ENCODE measurements at places on chromosomes 12 and 14.

DNA sequence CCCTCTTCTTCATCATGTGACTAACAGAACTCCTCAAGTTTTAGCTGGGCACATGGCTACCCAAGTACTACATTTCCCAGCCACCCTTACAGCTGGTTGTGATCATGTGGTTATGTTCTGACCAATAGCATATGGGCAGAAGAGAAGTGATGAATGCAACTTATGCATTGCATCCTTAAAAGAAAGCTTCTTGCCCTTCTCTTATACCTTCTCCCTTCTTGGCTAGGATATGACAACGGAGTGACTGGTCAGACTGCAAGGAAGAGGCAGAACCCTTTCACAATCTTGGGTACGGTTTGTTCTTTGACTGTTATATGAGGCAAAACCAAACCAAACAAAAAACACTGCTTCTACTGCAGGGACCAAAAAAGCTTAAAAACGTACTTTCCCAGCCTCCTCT, 66.5 kb upstream of the MAX start:
- DNase-seq: no peak

DNA sequence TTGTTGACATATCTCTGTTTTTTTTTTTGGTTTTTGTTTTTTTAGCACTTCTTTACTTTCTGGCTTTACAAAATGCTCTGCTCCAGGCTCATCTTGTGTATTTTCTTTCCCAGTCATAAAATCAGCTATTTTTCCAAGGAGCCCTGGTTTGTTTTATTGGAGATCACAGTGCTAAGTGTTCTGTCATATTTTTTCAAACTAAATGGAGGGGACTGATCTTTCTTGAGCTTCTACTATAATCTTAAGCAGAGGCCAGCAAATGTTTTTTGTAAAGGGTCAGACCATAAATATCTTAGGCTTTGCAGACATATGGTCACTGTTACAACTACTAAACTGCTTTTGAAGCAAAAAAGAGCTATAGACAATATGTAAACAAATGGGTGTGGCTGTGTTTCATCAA, 30.6 kb upstream of the LIN7A start:
- no peak for DNase-seq

DNA sequence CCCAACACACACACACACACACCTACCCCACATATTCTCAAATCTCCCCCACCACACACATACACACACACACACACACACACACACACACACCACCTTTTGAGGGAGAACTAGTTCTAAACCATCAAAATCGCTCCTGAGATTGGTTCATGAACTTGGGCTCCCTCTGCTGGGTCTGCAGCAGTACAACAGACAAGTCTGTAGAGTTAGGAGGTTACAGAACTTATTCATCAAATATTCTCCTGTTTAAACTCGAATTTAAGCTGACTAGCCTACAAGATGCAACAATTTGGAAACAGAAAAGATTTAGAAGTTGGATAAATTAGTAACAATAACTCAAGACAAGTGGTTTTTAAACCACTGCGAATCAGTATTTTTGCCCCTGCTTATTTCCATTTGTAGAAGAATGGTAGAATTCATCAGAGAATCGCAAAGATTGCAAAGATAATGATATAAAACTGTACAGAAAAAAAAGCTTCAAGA, 136.4 kb upstream of the USP15 start:
- DNase-seq: peak; percentile 5

- no peak for DNase-seq
Measured at GRCh38 chr12:130563323-130563722, 152.8 kb downstream of the RIMBP2 start.

GRCh38 chr12:12236896-12237295, 29.9 kb downstream of the LRP6 start:
- no peak for DNase-seq

- DNase-seq: no peak
Measured at GRCh38 chr12:111102102-111102739, 181.8 kb upstream of the MYL2 start.

DNA sequence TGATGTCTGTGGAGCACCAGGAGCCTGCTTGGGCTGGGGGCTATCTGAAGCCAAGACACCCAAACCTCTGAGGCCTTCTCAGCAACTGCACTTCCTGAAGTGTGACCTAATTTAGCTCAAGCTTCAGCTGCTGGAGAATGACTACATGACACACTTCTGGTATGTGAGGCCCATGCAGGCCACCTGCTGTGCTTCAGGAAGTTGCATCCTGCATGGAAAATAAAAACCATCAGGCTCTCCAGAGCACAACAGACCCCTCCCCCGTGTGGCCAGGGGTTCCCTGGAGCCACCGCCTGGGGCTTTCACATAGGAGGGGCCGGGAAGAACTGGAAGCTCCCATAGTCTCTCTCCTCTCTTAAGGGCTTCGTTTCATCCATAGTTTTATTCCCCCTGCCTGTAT, 217.7 kb downstream of the SLC15A4 start:
- DNase-seq: no peak

DNA sequence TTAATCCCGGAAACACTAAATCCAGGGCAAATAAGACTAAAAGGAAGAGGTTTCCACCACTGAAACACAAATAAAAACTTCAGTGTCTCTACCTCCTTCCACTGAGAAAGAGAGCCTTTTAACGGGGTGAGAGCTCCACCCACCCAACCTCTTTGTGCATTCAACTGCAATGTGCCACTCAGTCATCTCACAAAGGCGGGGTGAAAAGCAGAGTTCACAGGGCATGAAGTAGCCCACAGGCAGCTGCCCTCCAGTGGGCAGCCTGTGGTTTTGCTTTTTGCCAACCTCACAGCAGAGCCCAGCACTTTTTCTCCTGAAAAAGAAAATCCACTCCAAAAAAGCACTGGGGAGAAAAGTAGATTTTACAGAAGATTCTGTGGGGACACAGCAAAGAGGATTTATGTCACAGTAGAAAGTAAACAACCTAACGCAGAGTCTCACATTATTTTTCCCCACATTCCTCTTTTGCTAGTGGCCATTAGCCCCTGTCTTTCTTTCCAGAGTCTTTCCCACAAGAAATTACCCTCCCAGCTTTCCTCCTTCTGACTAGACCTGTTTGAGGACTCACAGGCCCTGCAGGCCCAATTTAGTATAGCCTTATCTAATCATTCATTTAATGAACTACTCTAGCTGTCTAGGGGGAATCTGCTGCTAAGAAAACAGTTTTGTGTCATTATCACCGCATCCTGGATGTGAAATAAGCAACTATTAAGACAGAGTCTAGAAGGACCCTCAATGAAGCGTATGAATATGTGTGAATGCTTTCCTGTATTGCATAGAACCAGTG, 753.8 kb upstream of the FOXG1 start:
- no peak for DNase-seq

GRCh38 chr12:87127272-87127671, 871.1 kb upstream of the MGAT4C start:
- DNase-seq: no peak

- DNase-seq: no peak
Measured at GRCh38 chr12:104498211-104498801, 41.6 kb downstream of the CHST11 start.

DNA sequence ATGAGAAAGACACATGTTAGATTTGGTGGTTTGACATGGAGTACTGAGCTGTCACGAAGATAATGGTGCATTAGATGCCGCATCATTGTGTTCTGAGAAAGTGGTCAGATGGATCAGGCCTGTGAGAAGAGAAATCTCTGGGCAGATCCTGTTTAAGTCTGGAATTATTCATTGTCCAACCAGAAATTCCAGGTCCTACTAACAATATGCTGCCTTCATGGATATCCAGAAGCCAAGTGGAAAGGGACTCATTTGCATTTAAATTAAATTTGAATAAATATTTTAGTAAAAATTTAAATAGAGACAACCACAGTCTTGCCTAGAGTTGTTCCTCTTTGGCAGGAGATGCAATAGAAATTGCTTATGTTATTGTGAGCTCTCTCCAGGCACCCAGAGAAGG, 330.5 kb upstream of the TMEM132C start:
- DNase-seq: no peak

DNA sequence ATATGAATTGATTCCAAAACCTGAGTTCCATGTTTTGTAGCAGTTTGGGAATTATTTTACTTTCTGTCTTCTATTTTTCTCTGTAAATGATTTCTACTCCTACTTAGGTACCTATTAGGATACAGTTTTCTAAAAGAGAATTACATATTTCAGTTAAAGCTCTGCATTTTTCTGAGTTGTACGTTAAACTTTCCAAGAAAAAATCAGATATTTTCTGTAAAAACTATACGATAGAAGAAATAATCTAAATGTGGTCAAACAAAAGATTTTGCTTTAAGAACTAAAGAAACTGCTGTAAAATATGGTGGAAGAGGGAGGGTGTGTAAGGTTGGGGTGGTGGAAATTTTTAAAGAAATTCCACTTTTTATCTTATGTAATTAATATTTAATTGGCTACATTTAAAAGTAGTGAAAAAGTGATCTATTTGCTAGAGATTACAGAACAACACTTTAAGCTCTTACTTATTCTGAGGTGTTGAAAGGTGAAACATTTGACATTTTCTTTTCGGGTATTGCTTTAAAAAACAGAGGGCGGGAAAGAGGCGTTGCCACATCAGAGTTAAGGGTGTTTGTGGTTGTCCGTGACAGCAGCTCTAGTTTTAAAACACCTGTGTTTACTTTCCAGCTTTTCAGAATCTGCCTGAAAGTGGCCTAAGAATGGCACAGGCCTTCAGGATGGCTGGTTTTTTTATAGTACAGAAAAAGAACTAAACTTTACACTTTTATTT, 187.3 kb downstream of the MIPOL1 start:
- DNase-seq: no peak

- DNase-seq: no peak
Measured at GRCh38 chr14:22271838-22272799, 316.9 kb downstream of the DAD1 start.

GRCh38 chr12:46209914-46210872, 58.6 kb downstream of the SLC38A1 start:
- no peak for DNase-seq

DNA sequence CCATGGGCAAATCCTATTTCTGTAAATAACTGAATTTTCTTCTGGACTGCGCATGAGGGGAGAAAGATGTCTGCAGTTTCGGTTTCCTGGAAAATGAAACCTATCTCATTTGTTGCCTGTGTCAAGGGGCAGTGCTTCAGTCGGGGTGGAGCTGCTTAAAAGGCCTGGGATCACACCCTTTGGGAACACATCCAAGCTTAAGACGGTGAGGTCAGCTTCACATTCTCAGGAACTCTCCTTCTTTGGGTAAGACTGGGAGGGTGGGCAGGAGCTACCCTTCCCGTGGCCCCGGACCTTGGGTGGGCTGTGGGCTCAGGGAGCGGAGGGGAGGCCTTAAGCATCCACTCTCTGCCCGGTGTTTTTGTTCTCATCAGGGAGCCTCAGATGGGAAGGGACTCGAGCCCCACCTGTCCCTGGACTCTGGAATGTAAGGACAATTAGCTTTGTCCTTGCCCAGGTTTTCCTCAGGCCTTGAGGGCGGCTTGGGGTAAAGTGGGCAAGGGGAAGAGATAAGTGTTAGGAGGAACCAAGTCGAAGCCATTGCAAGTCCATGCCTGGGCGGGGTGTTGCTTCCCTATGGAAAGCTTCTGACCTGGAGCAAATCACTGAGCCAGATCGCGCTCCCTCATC, at the start of gene IFI27:
Gene IFI27, plus strand, starts transcription at position 185 of the 630 bp plus-strand sequence.
- DNase-seq: no peak

DNA sequence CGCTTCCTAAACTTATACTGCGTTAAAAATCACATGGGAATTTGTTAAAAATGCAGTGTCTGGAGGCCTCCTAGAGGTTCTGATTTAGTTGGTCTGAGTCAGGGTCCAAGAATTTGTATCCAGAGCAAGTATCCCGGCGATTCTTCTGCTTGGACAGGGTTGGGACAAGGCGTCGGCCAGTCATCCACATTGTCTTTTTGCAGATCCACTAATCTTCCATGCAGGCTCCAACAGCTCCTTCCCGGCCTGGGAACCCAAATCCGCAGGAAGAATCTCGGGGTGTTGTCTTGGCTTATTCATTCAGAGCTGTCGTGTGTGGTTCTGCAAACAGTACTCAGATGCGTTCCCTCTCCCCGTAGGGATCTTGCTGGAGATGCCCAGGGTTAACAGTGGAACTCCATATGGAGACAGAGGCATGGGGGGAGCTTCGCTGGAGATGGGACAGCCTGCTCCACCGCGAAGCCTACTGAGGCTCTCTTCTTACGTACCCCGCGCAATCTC, 25.3 kb downstream of the GPRC5D start:
- no peak for DNase-seq

DNA sequence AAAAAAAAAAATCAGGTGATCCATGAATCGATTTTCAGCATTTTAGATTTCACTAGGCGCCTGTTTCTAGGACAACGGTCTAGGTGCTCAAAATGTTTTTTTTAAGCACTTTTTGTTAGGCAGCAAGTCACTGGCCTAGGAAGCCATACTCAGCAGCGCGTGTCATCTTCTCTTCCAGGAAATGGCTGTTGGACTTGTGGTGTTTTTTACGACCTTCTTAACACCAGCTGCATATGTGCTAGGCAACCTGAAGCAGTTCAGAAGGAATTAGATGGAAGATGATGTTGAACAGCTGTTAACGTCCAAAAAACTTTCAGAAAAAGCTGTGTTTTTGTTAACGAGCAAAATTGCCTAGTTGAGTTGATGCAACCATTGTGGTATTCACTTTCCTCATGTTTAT, 868 bp downstream of the COX8C start:
- no peak for DNase-seq

- no peak for DNase-seq
Measured at GRCh38 chr12:121837680-121838079, 21.0 kb downstream of the HPD start.

- DNase-seq: peak; percentile 63
Measured at GRCh38 chr12:115354007-115354890, 670.3 kb upstream of the TBX3 start.

DNA sequence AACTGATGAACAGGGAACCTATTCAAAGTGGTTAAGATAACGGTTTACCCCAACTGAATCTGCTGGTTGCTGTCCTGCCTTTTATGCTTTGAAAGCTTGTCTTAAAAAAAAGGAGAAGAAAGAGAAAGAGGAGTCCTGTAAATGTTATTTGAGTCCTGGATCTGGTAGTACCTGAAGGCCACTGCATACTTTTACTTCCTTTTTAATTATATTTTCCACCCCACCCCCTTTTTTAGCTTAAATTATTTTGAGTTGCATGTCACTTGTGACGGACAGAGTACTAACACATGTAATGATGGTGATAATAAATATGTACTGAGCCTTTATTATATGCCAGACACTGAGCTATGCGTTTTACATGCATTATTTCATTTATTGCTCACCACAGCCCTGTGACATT, 2.5 kb upstream of the AMIGO2 start:
- no peak for DNase-seq

- peak; percentile 57 for DNase-seq
Measured at GRCh38 chr12:7189398-7190267, at the start of gene PEX5. Gene PEX5 (plus strand): TSS chr12:7189686. CDS start chr12:7190378, 692 bp downstream.

GRCh38 chr12:3229577-3229976, 152.4 kb downstream of the TSPAN9 start:
- no peak for DNase-seq

DNA sequence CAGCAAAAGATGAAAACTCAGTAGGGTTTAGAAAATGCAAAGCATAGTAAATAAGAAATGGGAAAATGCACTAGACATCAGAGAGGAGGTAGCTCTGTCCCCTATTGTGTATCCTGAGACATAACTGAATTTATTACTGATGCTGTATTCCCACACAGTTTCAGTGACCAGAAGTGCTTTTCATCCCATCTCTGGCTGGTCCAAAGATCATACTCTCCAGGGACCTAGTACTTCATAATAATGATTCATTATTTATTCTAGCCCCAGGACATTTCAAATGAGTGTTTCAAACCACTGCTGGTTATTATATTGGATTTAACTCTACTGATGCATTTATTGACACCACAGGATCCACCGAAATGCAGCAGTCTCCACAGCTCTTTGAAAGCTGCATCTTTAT, 163.3 kb downstream of the PAWR start:
- DNase-seq: peak; percentile 63

GRCh38 chr12:119556854-119557253, 36.7 kb upstream of the TMEM233 start:
- DNase-seq: no peak

Measured in brain pericyte (primary cell).